ENCODE measurements at places on chromosomes 1 and 21.

- peak; percentile 90 for DNase-seq
Observed at GRCh38 chr1:1630191-1630964, 1.6 kb upstream of the MMP23B start.

GRCh38 chr21:34313116-34313515 lies 50.7 kb upstream of the KCNE2 start:
- no peak for DNase-seq

- DNase-seq: no peak
Observed at GRCh38 chr1:85374160-85374559, 90.8 kb downstream of the DDAH1 start.

DNA sequence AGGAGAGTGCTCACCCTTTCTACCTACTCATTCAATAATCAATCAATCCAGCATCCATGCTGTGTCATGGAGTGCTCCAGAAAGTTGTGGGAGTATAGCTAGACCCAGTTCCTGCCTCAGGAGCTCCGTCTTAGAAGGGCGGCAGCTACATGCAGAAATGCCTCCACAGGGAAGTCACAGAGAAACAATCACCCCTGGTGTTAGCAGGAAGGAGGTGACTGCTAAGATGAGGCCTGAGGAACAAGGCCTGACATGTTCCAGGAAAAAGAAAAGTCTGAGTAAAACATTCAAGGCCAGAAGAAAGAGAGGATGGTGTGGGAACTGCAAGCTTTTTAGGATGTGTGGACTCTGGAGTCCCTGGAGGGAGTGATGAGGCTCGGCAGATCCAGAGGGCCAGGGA lies 142.5 kb upstream of the MAGI3 start:
- no peak for DNase-seq

GRCh38 chr1:18352636-18353265 lies 128.0 kb upstream of the KLHDC7A start:
- no peak for DNase-seq

- DNase-seq: no peak
Observed at GRCh38 chr1:154877370-154877974, 7.4 kb upstream of the KCNN3 start.

- no peak for DNase-seq
Observed at GRCh38 chr1:248189026-248189425, 8.0 kb upstream of the OR2M3 start.

DNA sequence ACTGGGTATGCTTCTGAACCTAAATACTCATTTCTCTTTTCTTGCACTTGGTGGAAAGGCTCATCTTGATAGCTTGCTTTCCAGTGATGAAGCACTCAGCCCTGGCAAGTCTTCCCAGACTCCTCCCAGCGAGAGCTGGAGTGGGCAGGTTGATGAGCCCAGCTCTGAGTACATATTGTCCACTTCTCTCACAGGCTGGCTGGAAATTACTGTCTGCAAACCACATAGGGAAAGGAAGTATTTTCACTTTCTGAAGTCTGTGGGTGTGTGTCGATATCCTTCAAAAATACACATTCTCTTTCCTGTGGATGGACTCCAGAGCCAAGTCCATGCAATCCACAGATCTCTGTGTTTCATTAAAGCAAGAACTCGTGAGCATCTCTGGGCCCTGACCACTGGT lies 38.7 kb upstream of the CNTN2 start:
- DNase-seq: no peak

DNA sequence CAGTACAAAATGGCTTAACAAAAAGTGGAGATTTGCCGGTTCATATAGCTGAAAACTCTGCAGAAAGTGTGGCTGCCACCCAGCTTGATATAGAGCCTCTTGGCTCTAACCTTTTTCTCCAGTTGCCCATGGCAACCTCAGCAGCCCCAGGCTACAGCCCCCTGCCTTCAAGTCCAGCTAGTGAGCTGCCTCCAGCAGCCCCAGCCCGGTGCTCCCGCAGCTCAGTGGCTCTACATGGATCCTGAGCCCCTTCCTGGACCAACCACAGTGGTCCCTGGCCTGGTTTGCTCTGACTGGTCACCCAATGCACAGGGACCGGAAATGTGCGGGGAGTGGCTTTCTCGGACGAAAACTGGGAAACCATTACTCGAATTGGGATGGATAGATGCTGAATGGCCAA lies 13.3 kb upstream of the ATF3 start:
- DNase-seq: no peak

DNA sequence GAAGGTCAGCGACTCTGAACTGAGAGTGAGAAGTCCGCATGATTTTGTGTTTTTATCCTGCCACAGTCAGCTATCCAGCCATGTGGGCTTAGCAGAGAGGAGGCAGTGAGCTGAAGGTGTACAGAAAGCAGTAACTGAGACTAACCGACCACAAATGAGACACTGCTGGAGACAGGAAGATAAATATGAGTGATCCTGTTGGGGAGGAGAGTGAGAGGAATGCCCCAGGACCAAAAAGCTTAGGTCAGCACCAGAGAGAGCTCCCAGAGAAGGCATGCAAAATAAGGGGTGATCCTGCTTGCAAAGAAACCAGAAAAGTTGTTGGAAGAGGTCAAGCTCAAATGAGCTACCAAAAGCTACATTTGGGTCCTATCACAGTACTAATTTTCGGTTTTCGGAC lies 63.7 kb downstream of the HLCS start:
- DNase-seq: no peak

- no peak for DNase-seq
Observed at GRCh38 chr1:216193839-216194443, 229.3 kb downstream of the USH2A start.

- peak; percentile 52 for DNase-seq
Observed at GRCh38 chr1:152036267-152037216, at the start of gene S100A11. TSS of gene S100A11 (minus strand) at chr1:152037004. CDS start at chr1:152036915, 89 bp downstream.

DNA sequence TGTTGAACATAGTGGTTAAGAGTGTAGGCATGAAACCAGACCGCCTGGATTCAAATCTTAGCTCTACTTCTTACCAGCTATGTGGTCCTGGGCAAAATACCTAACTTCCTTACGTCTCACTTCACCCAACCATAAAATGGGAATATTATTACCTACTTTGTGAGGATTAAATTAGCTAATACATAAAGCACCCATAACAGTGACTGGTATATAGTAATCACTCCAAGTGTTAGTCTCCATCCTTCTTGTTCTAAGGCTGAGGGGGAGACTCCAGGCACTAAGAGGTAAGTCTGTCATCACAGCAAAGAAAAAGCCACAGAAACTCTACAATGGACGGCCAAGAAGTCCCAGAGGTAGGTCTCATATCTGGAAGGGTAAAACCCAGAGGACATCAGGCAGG lies 2.8 kb downstream of the SMG5 start:
- DNase-seq: no peak

- no peak for DNase-seq
Observed at GRCh38 chr1:12678820-12679219, 34.9 kb downstream of the AADACL4 start.

DNA sequence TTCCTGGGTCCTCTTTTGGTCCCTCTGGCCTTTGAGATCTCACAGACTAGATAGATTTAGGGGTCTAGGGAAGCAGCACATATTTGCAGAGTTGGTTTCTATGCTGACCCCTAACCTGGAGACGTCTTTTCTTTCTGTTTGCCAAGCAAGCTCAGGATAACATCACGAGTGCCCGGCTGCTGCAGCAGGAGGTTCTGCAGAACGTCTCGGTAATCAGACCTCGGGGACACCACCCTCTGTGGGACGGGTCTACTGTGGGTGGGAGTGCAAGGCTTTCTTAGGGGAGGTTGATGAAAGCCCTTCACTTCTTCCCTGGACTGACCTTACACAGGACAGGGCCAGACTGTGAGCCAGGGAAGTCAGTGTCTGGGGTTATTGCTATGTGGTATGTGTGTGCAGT lies 2.9 kb downstream of the IL24 start:
- DNase-seq: no peak

- DNase-seq: no peak
Observed at GRCh38 chr1:4052657-4053056, 152.6 kb upstream of the C1orf174 start.

GRCh38 chr1:2311184-2312032 lies 79.9 kb downstream of the MORN1 start:
- peak; percentile 50 for DNase-seq

- DNase-seq: no peak
Observed at GRCh38 chr1:161081519-161081918, 7.8 kb downstream of the NECTIN4 start.

GRCh38 chr1:110554871-110555801 lies 36.2 kb upstream of the KCNA10 start:
- peak; percentile 36 for DNase-seq

DNA sequence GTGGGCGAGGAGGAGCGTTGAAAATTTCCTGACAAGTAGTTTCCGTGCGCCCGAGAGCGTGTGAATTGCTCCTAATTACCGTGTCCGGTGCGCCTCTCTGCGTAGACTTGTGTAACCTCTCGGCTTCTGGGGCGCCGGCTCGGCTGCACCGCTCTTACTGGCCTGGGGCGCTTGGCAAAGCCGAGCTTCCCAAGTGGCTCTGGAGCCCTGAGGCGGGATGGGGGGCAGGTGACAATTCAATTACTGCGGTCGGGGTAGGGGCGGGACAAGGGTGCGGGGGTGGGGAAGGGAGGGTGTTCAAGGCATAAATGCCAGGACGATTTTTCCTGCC lies 392 bp upstream of the DMRTA2 start:
- no peak for DNase-seq

DNA sequence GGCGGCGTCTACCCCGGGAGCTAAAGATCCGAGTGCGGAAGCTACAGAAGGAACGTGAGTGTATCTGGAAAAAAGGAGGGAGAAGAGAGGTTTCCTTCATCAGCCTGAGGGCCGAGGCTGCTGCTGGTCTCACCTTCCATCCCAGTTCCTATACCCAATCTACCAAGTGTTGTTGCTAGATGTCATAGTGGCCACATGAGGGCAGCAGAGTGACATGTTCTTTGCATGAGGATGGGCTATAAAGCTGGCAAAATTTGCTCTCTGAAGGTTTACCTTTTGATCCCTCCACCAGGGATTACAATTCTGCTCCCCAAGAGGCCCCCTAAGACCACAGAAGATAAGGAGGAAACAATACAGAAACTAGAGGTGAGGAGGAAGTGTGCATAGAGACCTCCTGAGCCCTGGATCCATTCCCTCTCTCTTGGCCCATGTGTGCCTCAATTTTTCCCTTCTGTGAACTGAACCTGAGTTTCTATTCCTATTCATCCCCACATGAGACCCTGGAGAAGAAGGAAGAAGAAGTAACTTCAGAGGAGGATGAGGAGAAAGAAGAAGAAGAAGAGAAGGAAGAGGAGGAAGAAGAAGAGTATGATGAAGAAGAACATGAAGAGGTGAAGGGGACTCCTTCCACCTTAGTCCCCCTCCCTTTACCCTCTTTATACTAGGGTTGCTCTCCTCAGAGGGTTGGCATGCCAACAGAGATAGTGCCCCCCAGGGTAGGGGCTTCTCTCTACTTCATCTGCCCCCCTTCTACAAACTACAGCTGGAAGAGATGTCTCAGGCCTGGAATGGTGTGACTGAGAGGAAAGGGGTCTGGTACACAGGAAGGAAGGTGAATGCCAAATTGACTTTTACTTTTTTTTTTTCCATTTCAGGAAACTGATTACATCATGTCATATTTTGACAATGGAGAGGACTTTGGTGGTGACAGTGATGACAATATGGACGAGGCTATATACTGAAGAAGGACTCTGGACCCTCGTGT lies 13.3 kb downstream of the POLR3GL start:
- DNase-seq: peak; percentile 72

DNA sequence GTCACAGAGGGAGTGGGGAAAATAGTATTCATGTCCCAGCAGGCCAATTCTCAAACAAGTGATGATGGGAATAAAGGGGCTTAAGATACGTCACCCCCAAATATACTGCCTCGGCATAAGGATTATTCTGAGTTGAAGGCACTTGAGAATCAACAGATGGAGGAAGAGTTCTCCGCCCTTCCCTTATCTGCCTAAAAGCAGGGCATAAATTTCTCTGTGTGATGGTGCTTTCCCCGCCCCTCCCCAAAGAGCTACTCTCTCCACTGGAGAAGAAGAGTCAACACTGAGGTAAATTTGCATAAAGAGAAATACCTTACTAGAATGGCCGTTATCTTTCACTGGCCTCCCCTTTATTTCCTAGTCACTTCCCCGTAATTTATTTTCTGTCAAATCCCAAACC lies 18.7 kb downstream of the BECN2 start:
- DNase-seq: no peak

GRCh38 chr21:45056296-45056904 lies 18.0 kb upstream of the ADARB1 start:
- DNase-seq: no peak

DNA sequence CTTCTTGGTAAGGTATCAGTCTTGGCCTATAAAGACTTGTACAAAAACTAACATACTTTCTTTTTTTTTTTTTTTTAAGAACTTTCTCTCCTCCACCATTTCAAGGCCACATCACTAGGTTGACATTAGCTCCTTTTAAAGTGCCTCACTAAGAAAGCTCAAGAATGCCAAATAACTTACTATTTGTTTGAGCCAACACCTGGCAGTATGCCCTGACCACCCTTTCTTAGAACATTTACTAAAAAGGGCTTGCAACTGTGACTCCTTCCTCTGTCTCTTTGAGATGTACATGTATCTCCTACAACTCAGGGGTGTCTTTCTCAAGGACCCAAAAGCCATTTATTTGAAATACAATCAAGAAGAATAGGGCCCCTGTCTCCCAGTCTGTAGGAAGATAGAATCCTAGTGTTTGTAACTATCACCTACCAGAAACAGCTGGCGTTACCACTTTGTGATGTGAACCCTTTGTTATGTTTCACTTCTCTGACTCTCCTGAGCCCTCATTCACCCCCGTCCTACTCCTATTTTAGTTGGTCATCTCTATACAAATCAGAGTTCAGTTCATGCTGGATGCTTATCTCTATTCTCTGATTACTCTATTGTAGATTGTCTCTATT lies 12.2 kb upstream of the SAMD13 start:
- DNase-seq: no peak

- no peak for DNase-seq
Observed at GRCh38 chr1:205343431-205344065, 13.2 kb downstream of the KLHDC8A start.

- DNase-seq: no peak
Observed at GRCh38 chr1:41819069-41819468, 99.7 kb downstream of the HIVEP3 start.

DNA sequence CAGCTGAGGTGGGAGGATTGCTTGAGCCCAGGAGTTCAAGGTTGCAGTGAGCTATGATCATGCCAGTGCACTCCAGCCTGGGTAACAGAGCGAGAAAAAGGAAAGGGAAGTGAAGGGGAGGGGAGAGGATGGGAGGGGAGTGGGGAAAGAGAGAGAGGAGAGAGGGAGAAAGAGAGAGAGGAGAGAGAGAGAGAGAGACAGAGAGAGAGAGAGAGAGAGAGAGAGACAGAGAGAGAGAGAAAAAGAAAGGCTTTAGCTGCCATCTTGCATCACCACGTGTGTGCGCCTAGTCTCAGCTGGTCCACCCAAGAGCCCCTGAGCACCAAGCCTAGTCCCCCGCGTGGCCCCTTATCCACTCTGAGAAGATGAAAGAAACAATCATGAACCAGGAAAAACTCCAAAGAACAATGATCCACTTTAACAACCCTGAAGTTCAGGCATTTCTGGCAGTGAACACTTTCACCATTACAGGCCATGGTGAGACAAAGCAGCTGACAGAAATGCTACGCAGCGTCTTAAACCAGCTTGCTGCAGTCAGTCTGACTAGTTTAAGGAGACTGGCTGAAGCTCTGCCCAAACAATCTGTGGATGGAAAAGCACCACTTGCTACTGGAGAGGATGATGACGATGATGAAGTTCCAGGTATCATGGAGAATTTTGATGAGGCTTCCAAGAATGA lies 115.5 kb upstream of the CDC42BPA start:
- no peak for DNase-seq
